Vagina (tissue), 2 donors: ENCODE measurements at places on chromosomes 3 and 15.

- no peaks in the 10 kb centered on the region for H3K27me3 ChIP-seq
- H3K36me3 ChIP-seq: no peaks in the 10 kb centered on the region
- H3K4me1 ChIP-seq: no peaks in the 10 kb centered on the region
- no peak for DNase-seq
These were observed 16.4 kb downstream of the ESYT3 start for GRCh38 chr3:138450704-138451424.

- no peak overlapping the region for H3K27ac ChIP-seq
- no peaks in the 10 kb centered on the region for H3K27me3 ChIP-seq
- H3K4me3 ChIP-seq: no peak overlapping the region
- H3K4me1 ChIP-seq: no peaks in the 10 kb centered on the region
These were observed 220.5 kb downstream of the SQOR start for GRCh38 chr15:45855210-45855906.

DNA sequence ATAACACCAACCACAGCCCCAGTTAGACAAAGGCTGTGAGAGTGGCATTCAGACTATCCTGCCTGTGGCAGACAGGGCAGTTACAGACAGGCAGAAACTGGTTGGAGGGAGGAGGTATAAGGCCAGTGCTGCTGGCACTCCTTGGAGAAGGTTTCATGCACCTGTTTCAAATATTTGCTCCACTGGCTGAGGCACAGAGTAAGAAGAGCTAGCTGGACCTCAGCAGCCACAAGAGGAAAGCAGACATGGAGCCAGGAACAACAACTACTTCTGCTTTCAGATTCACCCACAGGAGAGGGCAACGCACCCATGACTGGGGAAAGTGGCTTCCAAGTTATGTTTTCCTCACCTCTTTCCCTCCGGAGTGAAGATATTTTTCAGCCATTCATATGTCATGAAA lies 11.5 kb upstream of the PRKAR2A start:
- H3K27me3 ChIP-seq: no peaks in the 10 kb centered on the region
- no peaks in the 10 kb centered on the region for H3K36me3 ChIP-seq
- H3K27ac ChIP-seq: no peak overlapping the region
- H3K4me1 ChIP-seq: no peaks in the 10 kb centered on the region

DNA sequence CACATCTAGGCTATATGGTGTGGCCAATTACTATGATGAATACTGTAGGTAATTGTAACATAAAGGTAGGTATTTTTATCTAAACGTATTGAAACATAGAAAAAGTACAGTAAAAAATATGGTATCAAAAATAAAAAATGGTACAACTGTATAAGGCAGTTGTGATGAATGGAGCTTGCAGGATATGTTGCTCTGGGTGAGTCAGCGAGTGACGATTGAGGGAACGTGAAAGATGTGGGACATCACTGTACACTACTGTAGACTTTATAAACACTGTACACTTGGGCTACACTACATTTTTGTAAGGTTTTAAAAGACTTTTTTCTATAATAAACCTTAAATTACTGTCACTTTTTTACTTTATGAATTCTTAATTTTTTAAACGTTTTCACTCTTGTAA lies 10.3 kb downstream of the CTNNB1 start:
- H3K36me3 ChIP-seq: no peaks in the 10 kb centered on the region
- no peaks in the 10 kb centered on the region for H3K27me3 ChIP-seq
- peaks cover 87% of the 10 kb centered on the region for H3K4me1 ChIP-seq
- H3K4me3 ChIP-seq: no peak overlapping the region
- no peak for DNase-seq
- H3K27ac ChIP-seq: no peak overlapping the region

- no peak overlapping the region for H3K27ac ChIP-seq
- no peaks in the 10 kb centered on the region for H3K27me3 ChIP-seq
These were observed 11.9 kb downstream of the MYO9A start for GRCh38 chr15:72106068-72106467.

DNA sequence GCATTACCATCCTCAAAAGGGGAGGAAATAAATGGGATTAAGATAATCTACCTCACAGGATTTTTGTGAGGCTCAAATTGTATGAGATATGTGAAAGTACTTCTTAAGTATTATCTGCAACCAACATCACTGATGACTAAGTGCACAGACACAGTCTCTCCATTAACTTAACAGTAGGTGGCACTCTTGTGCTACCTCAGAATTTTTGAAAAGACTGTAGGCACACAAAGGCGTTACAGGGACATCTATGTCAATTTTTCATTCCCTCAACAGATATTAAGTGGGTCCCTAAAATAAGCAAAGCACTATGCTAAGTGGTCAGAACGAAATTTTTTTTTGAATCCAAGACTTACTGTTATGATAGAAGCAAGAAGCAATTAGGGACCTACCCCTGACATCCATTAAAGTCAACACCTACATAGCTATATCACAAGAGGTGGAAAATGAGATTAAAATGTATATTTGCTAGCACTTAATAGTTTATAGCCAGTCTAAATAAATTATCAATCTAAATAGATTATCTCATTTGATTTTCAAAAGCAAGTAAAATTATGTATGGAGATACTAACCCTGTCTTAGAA lies 52.9 kb downstream of the RYK start:
- H3K4me3 ChIP-seq: no peak overlapping the region
- no peak for DNase-seq
- no peak overlapping the region for H3K27ac ChIP-seq
- no peaks in the 10 kb centered on the region for H3K27me3 ChIP-seq
- H3K36me3 ChIP-seq: peaks cover 11% of the 10 kb centered on the region

- H3K4me3 ChIP-seq: no peak overlapping the region
- no peaks in the 10 kb centered on the region for H3K4me1 ChIP-seq
- no peaks in the 10 kb centered on the region for H3K36me3 ChIP-seq
- no peak for DNase-seq
These were observed 27.9 kb downstream of the ETV5 start for GRCh38 chr3:186080849-186081438.

DNA sequence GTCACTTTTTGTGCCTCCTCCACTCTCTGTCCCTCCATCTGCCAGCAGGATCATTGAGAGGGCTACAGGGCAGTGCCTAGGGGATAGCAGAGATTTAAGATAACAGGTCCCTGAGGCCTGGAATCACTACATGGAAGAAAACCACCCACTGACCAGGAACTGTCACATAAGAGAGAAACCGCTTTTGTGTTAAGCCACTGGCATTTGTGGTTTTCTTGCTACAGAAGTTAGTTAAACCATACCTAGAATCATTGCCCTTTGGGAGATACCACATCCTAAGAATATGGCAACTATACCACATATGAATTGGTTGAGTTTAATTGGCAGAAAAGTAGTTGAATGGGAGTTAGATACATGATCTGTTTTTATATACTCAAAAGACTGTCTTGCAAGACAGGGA lies 112.8 kb upstream of the LPP start:
- no peak overlapping the region for H3K4me3 ChIP-seq
- no peaks in the 10 kb centered on the region for H3K27me3 ChIP-seq
- H3K36me3 ChIP-seq: no peaks in the 10 kb centered on the region
- H3K27ac ChIP-seq: no peak overlapping the region
